ENCODE measurements at places on chromosomes 5 and 9.

GRCh38 chr5:100864931-100865330 lies 38.2 kb downstream of the ST8SIA4 start:
- DNase-seq = no peak

DNA sequence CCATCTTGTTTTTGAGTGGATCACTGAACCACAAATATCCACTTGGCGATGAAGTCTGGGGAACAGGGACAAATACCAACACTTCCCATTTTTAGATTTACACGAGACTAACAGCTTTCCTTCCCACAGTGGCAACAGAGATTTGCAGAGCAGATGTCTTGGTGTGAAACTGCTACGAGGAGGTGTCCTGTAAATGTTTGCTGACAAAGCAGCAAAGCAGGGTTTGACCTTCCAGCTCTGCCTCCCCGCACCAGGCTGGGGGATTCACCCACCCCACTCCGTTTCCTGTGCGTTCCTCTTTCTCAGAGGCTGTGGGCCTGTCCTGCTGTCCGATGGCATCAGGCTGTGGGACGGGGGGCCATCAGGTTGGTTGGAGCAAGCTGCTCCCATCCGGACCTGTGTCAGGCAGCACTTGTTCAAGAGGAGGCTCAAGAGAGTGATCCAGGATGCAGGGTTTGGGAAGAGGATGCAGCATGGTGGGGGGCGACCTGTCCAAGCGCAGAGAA lies 693 bp upstream of the RGS3 start:
- no peak for DNase-seq

GRCh38 chr5:116032094-116032517 lies at the start of gene ARL14EPL:
ARL14EPL (plus strand) TSS chr5:116032472; CDS start chr5:116051466, 18,994 bp downstream.
- no peak for DNase-seq

- no peak for DNase-seq
Measured at GRCh38 chr5:142894749-142895148, 124.6 kb downstream of the ARHGAP26 start.

DNA sequence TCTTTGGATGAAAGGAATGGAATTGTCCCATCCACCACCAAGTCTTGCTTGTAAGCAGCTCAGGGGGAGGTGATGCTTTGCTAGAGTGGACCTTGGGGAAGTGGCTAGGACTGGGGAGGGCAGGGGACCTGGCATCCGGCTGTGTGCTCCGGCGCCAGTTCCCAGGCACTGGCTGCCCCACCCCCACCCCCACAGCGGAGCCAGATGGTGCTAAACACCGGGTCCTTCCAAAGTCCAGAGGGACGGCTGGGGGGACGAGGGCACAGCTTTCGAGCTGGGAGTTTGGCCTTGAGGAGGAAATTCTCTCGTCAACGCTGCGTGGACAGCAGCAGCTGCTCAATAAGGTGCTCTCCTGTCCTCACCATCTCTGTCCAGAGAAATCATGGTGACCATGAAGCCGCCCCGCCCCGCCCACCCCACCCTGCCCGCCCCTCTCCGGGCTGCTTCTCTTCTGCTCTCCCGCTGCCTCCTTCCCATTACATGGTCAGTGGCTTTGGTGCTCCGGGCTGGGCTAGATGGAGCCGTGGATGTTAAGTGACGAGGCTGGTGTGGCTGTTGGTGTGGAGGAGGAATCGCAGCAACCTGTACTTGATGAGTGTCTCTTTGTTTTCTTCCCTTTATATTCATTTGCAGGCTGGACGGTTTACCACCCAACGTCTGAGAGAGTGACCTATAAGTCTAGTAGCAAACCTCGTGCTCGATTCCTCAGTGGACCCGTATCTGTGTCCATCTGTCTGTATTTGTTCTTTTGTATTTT lies 115.7 kb downstream of the WNK2 start:
- no peak for DNase-seq

GRCh38 chr9:88256216-88256615 lies 117.9 kb upstream of the SPATA31C2 start:
- no peak for DNase-seq

GRCh38 chr9:133732639-133733408 lies 5.3 kb downstream of the SARDH start:
- DNase-seq = no peak

- no peak for DNase-seq
Measured at GRCh38 chr5:65742565-65743231, 20.7 kb downstream of the NLN start.
